ENCODE measurements at places on chromosomes 2 and 18.

GRCh38 chr2:43391878-43392215 lies 165.4 kb upstream of the ZFP36L2 start:
- no peak for DNase-seq

- DNase-seq: no peak
These were observed 27.2 kb downstream of the ALPK2 start for GRCh38 chr18:58601468-58602266.

GRCh38 chr2:10165282-10165681 lies 42.7 kb downstream of the RRM2 start:
- DNase-seq: peak; percentile 22

DNA sequence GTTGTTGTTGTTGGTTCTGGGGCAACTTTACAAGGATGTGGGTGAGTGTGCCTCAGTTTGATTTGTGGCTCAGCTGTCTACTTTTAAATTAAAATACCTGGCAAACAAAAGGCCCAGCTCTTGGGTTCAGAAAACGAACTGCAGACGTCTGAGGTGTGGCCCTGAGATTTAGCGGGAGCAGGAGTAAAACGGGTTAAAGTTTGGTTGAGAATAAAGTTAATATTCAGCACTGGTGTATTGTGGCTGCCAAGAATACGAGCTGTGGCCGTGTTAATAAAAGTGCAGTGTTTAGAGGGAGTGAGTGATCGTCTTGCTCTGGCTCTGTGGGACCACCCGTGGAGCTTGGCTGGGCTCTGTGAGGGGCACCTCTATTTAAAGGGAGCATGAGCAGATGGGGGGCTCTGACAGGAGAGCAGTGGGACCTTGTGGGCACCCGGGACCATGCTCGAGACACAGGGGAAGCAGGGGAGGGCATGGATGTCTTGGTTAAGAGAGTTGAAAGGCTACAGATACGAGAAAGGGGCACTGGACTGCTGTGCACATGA lies 80.3 kb downstream of the VAPA start:
- no peak for DNase-seq

- DNase-seq: no peak
These were observed 22.1 kb upstream of the TEX51 start for GRCh38 chr2:126876631-126877030.

DNA sequence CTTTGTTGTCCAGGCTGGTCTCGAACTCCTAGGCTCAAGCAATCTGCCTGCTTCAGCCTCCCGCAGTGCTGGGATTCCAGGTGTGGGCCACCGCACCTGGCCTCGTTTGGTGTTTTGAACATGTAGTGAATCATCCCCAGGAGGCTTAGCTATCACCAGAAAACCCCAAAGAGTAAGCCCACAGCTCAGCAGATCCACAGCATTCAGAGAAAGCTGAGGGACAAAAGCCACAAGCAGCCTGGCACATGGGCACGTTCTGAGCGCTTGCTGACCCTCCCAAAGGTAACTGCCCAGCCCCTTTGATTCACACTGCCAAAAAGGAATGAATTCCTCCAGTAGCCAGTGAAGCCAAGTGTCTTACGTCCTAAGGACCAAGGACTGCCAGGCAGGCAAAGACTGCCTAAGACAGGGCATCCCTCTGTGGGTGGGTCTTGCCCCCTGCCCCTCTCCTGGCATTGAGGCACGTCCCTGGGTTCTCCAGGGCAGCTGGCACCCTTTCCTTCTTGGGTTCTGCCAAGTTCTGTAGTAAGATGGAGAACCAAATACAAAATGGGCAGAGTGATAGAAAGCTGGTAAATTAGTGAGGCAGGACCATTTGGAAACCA lies 31.7 kb downstream of the MBP start:
- DNase-seq: no peak

DNA sequence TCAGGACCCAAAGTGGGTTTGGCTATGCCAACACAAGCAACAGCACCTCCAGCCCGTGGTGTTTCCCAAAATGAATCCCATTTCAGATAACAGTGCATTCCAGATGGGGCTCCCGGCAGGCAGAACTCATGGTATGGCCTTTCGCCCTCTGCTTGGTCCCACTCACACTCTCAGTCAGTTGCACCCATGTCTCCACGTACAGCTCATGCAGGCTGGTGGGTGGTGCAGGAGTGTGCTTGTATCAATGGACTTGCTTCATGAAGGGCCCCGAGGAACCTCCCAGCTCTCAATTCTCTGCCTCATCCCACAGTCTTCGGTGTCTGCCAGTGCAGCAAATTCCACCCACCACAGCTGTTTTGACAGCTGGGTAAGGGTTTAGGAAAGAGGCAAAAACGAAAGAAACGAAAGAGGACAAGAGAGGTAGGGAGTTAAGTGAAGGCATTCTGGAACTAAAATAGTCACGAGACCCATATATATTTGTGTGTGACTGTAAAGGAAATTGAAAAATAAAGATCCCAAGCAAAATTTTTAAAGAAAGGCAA lies 278.1 kb downstream of the DCDC2C start:
- no peak for DNase-seq

DNA sequence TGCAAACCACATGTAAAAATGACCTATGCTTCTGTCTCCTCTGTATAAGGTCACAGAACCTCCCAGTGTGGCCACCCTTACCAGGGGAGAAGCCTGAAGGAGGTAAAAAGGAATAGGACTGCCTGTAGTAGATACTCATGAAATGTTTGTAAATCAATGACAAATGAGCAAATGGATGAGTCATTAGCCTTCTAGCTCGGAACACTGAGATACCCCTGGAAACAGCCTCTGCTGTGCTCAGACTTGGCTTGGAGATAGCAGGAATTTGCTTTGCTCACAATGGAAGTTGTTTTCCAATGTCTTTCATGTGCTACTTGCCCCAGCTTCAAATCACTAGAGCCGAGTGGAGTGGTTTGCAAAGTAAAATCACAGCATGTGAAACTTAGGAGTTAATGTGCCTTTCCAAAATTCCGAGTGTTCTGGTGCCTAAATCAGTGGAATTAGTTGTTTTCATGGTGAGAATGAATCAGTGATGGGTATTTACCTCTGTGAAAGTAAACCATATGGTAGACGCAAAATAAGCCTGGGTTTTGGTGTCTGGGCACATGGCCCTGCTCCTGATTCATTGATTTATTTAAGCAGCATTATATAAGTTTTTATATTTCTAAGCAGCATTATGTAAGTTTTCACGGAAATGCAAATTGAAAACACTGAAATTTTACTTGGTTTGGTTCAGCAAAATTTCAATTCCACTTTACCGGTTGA lies 154.0 kb upstream of the MAP3K20 start:
- no peak for DNase-seq

GRCh38 chr2:28528206-28528605 lies 32.3 kb downstream of the PLB1 start:
- DNase-seq: no peak

DNA sequence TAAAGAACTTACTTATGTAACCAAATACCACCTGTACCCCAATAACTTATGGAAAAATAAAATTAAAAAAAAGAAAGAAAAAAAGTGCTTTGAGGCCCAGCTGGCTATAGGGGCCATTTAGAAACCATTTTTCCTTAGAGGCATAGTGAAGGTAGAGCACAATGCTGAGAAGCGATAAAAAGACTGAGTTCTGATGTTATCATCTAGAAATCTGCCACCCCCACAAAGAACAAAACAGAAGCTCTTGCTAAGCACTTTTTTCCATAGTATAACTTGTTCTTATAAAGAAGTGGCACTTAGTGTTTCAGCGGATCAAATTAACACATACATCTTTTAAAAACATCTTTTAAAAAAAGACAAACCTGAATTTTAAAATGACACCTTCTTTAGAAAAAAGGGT lies 51.4 kb downstream of the ICOS start:
- DNase-seq: no peak

- DNase-seq: no peak
These were observed 80.9 kb downstream of the GCA start for GRCh38 chr2:162424816-162425215.

- DNase-seq: no peak
These were observed 352.7 kb upstream of the SLC39A10 start for GRCh38 chr2:195304310-195304709.

- DNase-seq: no peak
These were observed 134.5 kb downstream of the ASB1 start for GRCh38 chr2:238561230-238561629.

DNA sequence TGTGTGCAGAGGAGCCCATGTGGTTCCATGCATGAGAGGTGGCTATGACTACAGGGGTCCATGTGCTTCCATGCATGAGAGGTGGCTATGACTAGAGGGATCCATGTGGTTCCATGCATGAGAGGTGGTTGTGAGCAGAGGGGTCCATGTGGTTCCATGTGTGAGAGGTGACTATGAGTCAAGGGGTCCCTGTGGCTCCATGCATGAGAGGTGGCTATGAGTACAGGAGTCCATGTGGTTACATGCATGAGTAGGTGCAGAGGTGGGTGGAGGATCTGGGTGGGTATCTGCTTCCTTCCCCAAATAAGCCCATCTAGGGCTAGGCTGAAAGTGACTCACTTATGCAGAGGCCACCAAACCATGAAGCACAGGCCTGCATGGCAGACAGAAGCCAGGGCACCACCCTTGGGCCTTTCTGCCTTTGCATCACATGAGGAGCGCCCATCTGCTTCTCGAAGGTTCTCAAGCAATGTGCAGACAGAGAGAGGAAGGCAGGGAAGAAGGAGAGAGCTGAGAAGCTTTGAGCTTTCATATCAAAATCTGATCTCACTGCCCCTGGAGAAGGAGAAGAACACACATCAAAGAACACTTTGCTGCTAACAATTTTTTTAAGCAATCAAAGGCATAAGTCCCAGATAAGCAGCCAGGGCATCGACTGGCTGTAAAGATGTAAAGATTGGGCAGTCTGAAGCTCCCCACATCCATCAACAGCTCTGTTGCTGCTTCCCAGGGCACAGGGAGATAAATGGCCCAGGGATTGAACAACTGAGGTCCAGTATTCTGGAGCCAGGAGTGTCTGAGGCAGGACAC lies 137.6 kb downstream of the TNS1 start:
- DNase-seq: no peak

GRCh38 chr2:141923657-141924056 lies 207.2 kb downstream of the LRP1B start:
- no peak for DNase-seq

DNA sequence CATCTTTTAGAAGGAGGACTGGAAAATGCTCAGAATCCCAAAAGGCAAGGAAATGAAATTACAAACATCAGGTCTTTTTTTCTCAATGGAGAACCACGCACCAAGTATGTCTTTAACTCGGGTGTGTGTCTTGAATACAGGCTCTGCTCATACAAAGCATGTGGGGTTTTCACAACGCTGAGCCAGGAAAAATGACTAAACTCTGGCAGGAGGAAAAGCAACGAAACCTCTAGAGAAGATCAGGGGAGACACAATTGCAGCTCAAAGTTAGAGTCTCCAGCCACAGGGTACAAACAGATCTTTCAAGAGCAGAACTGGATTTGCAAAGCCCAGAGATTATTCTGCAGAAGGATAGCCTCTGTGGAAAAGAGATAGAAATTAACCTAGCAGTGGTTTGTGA lies 42.8 kb upstream of the TPO start:
- DNase-seq: no peak

- DNase-seq: no peak
These were observed 75.6 kb downstream of the KIAA2012 start for GRCh38 chr2:202148515-202149154.

DNA sequence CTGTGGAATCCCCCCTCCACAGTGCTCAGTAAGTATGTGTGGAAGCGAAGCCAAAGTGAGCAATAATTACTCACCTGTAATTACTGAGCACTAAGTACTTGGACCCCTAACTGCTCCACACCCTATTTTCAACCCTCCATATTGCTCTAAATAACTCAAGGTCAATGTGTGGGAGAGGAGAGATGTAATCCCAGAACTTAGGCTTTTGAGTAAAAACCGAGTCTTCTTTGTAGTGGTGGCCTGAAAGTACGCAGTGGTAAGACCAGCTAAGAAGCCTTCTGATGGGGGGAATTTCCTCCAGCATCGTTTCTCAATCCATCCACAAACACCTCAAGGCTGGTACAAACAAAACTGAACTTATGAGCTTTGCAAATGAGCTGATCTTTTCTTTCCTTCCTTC lies 551.6 kb downstream of the ZEB2 start:
- DNase-seq: no peak

- peak; percentile 22 for DNase-seq
These were observed 61.6 kb downstream of the TRIB2 start for GRCh38 chr2:12778369-12778768.

DNA sequence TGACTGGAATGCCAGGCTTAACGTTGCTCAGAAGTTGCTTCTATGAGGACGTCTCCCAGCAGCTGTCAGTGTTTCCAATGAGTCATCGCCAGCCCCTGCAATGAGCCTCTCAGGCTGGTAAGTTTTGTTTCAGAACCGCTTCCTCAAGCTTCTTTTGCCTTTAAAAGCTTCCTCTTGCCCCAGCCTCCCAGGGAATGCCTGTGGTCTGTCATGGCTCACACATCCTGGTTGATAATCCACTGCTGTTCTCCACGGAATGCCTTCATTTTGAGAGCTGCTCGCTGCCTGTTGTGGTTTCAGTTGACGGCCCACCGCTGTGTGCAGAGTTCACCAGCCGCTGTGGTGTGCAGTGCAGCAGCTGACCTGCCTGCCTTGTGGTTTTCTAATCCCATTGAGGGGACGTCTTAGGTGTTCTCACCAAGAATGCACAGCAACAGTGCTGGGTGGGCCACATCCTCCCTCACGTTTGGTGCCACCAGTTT lies 96.4 kb downstream of the RTP5 start:
- DNase-seq: no peak

GRCh38 chr2:16055848-16056580 lies 115.7 kb downstream of the MYCN start:
- no peak for DNase-seq

DNA sequence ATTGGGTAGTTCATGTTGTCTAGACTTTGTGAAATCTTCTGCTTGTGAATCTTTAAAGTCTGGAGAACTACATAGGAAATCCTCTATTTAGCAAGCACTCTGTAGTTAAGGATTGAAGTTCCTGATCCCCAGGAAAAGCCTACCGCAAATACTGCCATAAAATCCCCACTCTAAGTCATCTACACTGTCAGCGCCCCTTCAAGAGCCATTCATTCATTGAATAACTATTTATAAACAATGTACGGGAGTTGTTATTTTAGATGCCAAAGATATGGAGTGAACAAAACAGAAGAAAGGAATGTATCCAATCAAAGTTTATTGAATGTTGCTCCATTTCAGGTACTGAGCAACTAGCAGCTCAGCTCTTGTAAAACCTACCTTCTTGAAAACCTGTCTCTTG lies 36.5 kb upstream of the SLC39A10 start:
- no peak for DNase-seq

DNA sequence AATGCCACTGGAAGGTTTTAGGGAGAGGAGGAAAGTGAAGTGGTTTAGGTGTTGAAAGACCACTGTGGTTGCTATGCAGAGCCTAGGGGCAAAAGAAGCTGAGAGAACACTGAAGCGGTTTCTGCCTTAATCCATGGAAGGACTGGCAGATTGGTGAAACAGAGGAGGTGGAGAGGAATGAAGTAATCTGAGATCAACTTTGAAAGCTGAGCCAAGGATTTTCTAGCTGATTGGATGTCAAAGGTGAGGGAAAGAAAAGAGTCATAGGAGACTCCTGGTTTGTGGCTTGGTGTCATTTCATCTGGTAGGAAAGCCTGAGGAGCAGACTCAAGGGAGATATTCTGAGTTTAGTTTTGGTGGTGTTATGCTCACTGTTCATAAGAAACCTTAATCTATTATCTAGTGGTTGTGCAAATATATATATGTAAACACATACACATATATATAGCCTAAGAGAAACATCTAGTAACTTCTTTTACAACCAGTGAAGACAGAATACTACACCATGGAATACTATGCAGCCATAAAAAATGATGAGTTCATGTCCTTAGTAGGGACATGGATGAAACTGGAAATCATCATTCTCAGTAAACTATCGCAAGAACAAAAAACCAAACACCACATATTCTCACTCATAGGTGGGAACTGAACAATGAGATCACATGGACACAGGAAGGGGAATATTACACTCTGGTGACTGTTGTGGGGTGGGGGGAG lies 134.1 kb upstream of the CREB1 start:
- DNase-seq: no peak

- no peak for DNase-seq
These were observed 187.9 kb downstream of the BCL11A start for GRCh38 chr2:60365556-60365955.

All from H7 (cell line).